OCI-M1 (cell line): ENCODE measurements at places on chromosomes 3 and 15.

GRCh38 chr15:60444289-60444912 is 34.5 kb downstream of the ICE2 start:
- DNase-seq, result peak; percentile 31

GRCh38 chr15:39517122-39517855 is 63.6 kb upstream of the THBS1 start:
- peak; percentile 89 for DNase-seq

- DNase-seq, result no peak
Measured at GRCh38 chr3:197404754-197405153, 106.3 kb upstream of the DLG1 start.

- peak; percentile 85 for DNase-seq
Measured at GRCh38 chr15:40217166-40217824, 21.6 kb upstream of the PAK6 start.

GRCh38 chr3:99084826-99085225 is 183.3 kb upstream of the DCBLD2 start:
- no peak for DNase-seq

DNA sequence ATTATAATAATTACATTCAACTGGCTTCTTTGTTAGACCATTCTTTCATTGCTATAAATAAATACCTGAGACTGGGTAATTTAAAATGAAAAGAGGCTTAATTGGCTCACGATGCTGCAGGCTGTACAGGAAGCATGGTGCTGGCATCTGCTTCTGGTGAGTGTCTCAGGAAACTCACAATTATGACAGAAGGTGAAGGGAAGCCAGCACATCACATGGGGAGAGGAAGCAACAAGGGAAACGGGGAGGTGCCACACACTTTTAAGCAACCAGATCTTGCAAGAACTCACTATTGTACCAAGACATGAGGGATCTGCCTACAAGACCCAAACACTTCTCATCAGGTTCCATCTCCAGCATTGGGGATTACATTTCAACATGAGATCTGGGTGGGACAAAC is 413.1 kb upstream of the ARRDC4 start:
- no peak for DNase-seq

DNA sequence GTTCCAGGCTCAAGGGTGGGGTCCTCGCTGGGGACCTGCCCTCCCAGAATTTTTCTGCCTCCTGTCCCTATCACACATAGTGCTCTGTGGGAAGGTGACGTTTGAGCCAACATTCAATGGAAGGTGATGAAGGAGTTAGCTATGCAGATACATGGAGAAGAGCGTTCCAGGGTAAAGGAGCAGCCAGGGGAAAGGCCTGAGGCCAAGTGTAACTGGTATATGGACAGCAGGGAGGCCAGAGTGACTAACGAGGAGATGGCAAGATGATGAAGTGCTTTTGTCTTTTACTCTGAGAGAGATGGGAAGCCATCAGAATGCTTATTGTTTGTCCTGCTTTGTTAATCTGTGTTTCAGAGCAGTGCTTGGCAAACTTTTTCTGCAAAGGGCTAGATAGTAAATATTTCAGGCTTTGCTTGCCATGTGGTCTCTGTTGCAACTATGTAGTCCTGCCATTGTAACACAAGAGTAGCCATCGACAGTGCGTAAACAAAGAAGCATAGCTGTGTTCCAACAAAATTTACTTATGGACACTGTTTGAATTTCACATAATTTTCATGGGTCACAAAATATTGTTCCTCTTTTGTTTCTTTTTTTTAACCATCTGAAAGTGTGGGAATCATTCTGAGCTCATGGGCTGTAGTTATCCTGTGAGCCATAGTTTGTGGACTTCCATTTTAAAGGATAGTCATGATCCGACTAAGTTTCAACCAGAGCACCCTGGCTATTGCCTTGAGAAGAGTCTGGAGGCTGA is 25.8 kb upstream of the PIAS1 start:
- DNase-seq, result no peak

- DNase-seq, result no peak
Measured at GRCh38 chr15:61524545-61524944, 295.4 kb upstream of the RORA start.

GRCh38 chr3:138833899-138834595 is 681 bp downstream of the PIK3CB start:
- peak; percentile 87 for DNase-seq

GRCh38 chr3:54939557-54940300 is 11.9 kb upstream of the LRTM1 start:
- DNase-seq, result peak; percentile 9

DNA sequence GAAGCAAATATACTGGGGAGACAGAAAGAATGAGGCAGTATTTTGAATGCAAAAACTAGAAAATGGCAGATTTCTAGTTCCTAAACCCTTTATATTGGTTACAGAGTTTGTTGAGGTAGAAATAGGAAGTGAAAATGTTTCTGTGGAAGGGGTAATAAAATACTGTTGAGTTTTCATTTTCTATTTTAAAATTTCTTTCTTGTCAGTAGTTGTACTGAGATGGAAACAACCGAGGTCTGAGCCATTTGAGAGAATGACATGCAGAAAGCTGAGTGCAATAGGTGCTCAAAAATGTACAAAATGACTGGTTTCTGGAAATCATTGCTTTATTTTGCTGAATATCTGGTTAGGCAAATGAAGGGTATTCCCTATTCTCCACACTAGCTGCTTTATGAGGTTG is 361.4 kb downstream of the CHL1 start:
- no peak for DNase-seq

- DNase-seq, result no peak
Measured at GRCh38 chr3:127951276-127951675, 36.2 kb downstream of the KBTBD12 start.

DNA sequence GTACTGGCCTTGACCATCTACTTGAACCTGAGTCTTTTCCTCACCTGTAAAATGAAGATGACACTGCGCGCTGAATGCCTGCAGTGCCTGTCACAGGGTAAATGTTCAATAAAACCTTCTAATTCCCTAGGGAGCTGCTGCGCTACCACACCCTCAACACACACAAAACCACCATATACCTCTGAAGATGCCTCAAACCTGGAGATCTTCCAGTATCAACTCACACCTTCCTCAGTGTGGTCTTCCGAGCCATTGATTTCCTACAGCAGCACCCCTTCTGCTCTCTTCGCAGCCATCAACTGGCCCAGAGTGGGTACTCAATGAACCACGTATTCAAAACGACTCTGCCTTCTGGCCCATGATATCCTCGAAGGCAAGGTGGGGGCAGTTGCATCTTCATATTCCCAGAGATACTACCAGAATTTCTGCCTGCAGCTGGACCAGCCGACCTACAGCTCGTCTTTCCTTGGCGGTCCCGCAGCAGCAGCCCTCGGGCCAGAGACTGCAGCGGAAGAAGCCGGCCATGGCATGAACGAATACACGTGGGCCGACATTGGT is 695 bp downstream of the RPL32 start:
- no peak for DNase-seq

DNA sequence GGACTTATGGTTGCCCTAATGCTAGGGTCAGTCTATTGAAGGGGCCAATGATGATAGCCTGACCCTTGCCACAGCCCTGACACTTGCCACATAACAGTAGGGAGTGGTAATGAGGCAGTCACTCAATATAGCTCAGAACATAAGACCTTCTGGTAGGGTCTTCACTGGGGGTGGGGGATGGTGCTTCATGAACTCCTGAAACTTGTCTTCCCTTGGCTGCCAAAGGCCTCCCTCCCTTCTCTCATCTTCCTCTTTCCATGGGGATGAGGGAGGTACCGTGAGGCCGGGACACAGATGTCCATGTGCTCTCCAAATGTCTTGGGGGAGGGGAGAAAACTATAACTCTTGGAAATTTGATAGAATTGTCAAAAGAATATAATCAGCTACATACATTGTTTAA is 21.1 kb upstream of the THSD4 start:
- DNase-seq, result no peak

GRCh38 chr3:61637088-61638051 is 76.0 kb downstream of the PTPRG start:
- peak; percentile 26 for DNase-seq

GRCh38 chr15:79903626-79904025 is 6.8 kb upstream of the MTHFS start:
- no peak for DNase-seq

DNA sequence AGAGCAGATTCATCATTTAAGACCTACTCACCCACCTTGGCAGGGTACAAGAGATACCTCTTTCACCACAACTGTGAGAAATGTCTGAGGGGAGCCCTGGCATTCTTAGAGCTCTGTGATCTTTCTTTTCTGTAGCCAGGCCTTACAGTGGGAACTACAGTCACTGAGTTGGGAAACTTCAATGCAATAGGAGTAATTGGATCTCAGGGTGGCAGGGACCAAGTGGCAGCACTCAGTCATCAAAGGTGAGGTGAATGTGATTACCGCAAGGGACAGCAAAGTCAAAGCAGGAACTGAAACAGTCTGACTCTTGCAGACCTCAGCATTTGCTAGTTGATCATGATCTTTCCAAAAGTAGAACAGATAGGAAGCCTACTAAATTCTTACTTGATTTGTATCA is 7.2 kb upstream of the MCF2L2 start:
- no peak for DNase-seq

DNA sequence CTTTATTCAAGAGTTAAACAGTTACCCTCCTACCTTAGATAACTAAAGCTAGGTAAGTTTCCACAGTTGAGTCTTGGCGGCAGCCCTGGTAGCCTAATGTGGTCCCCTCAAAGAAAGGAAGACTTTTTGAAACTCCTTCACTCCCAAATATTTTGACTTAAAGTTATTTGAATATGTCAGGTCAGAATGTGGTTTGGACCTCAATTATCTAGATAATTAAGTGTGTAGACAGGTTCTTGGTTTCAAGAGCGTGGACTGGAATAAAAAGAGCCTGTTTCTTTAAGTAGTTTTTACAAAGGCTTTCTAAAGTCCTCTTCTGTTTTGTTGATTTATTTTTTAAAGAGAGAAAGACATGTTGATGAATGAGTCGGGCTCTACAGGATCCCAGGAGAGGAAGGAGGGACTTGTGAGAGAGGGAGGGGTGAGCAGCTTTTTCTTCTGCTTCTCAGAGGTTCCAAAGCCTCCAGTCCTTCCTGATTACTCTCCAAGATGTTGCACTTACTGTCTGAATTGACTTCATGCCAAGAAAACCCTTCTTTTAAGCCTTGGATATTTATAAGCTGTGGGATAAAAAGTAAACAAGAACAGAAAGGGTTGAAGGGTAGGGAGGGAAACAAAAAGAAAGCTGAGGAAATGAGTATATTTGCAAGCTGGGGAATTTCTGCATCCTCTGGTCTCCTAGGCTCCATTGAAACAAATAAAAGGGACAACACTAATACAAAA is 457.4 kb downstream of the IGSF11 start:
- no peak for DNase-seq

GRCh38 chr3:189304465-189305351 is 132.9 kb downstream of the TPRG1 start:
- DNase-seq, result no peak

- no peak for DNase-seq
Measured at GRCh38 chr15:57287123-57287521, 89.2 kb upstream of the CGNL1 start.

GRCh38 chr3:45083023-45083422 is 56.9 kb downstream of the CLEC3B start:
- DNase-seq, result no peak

- DNase-seq, result no peak
Measured at GRCh38 chr15:36659917-36660316, 80.5 kb downstream of the CDIN1 start.

DNA sequence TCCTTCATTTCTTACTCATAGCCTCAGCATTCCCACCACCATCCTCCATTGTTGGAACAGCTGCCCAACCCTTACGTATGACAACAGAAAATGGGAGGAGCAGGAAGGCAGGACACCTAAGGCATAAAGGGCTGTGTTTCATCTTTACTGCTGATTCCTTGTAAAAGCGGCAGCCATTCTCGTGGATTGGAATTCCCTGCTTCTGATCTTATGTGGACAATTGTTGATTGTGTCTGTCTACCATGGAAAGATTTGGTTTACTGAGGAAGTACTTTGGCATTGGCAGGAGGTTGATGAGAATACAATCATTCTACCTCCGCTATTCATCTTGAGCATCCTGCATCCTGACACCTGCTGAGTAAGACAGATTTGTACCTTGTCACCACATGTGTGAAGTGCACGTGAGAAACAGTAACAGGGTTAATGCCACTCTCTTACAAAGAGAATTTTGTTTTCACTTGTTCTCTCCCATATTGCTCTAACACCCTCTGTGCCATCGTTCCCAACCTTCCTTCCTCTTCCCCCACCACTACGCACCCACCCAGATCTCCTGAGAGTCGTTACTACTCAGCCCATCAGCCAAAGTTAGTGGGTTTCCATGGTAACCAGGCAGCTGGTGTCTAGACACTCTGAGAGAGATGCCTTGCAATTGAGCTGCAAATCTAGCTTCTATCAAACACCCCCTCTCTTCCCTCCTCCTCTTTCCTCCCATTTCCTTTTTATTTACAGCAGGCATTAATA is 75.7 kb downstream of the GAP43 start:
- DNase-seq, result no peak
